ENCODE measurements at places on chromosomes 7 and 10. TPM values are rescaled to one million over a fixed set of nuclear protein-coding genes. Genes with fewer than 3 reads are reported as not detected.
A peak's percentile ranks its signal among the peaks of the same experiment; 100 is the strongest.

DNA sequence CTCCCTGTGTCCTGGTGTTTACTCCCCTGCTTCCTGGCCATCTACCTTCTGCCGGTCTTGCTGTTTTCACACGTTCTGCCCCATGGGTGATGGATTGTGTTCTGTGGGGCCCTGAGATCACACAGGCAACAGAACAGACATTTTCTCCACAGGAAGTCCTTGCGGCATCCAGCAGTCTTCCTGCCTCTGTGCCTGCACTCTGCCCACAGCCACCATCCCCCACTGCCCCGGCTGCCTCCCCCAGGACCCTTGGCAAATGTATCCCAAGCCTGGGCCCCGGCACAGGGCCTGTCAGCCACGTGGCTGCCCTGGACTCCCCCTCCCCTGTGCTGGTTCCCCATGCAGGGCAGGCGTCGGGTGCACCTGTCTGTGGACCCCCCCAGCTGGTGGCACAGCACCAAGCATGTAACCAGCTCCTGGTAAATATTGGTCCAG is 184.2 kb downstream of the WDR37 start:
- no peak for DNase-seq

DNA sequence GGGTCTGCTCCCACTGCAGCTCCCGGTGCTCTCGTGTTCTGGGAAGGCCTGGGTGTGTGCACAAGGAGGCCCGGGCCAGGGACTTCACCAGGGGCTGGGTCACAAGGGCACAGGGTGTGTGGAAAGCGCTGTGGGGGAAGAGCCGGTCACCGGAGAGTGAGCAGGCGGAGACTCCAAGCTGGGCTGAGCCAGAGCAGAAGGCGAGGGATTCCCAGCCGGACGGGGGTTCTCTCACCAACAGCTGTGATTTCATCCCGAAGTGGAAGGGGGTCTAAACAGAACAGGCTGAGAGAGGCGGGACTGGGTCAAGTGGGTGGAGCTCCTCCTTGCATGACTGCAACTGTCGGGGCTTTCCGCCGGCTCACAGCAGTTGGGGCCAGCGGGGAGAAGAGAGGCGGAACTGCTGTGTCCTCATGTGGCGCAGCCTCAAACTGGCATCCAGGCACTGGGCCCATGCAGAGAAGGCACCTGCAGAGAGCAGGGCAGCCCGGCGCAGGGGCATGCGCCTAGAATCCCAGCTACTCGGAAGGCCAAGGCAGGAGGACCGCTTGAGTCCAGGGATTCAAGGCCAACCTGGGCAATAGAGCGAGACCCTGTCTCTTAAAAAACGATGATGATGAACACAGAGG is 7.6 kb upstream of the ORAI2 start:
- DNase-seq: no peak

GRCh38 chr10:99366666-99367065 is 37.5 kb downstream of the CNNM1 start:
- no peak for DNase-seq

DNA sequence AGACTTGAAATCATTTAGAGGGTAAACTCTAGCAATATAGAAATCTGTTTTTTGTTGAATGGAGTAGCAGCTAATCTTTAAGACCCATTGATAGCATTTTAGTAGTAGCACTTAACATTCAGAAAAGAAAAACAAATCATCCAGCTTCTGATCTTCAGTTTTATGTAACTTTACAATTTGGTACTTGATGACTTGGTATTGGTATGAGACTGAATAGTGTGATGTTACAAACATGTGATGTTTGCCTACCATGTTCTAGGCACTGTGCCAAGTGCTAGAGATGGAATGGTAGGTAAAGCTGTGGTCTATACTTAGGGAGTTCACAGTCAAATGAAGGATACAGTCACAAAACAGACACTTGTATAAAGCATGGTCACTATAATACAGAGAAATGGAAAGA is 21.3 kb downstream of the ZEB1 start:
- DNase-seq: no peak

- no peak for DNase-seq
These were observed 50.8 kb upstream of the EGR2 start for GRCh38 chr10:62866941-62867340.

DNA sequence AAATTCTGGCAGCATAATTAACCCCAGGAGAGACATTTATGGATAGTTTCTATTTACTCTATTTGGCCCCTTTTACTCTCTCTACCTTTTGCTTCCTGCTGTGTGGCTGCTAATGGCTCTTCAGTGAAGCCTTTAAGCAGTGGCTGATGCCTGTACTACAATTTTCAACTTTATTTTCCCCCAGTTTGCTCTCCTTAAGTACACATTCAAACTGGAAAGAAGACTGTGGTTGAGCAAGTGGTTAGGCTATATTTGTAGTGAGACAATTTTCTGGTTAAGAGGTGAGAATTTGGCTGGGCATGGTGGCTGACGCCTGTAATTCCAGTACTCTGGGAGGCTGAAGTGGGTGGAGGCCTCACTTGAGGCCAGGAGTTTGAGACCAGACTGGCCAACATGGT is 8.5 kb upstream of the RSBN1L start:
- DNase-seq: no peak

- DNase-seq: no peak
These were observed 147.1 kb downstream of the RGS10 start for GRCh38 chr10:119395280-119396007.

DNA sequence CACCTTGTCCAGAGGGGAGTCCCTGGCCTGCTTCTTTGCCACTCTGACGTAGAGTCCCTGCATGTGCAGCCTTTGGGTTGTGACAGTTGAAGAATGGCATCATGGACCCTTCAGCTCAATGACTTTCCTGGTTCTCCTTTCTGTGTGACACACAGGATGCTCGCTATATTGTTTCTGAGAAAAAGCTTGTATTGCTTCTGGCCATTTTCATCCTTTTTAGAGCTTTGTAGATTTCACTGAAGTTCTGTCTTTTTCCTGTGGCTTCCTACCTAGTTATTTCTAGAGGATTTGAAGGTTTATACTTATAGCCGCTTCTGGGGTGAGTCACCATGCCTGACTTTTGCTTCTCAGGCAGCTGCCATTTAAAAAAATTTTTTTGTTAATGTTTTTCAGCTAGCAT is 27.0 kb downstream of the SND1 start:
- no peak for DNase-seq

DNA sequence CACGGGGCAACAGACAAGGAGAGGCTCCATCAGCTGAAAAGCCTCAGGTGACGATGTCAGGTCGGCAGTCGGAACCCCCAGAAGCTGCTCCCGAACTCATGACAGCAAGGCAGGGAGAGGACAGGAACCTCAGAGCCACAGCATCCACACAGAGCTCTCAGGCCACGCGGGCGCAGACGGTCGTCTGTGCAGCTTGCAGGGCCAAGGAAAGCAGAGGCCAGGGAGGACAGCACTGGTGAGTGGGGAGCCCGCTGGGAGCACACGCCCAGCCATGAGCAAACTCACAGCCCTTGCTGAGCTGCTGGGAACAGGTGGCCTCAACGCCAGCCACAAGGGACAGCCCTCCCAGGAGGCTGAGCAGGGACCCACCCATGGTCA is 138.9 kb downstream of the MAD1L1 start:
- DNase-seq: no peak

- DNase-seq: no peak
These were observed 39.8 kb downstream of the SEM1 start for GRCh38 chr7:96669812-96670211.

GRCh38 chr7:33487998-33488682 is 358.8 kb downstream of the BBS9 start:
- no peak for DNase-seq

GRCh38 chr10:114334301-114334700 is 70.0 kb downstream of the AFAP1L2 start:
- DNase-seq: no peak

DNA sequence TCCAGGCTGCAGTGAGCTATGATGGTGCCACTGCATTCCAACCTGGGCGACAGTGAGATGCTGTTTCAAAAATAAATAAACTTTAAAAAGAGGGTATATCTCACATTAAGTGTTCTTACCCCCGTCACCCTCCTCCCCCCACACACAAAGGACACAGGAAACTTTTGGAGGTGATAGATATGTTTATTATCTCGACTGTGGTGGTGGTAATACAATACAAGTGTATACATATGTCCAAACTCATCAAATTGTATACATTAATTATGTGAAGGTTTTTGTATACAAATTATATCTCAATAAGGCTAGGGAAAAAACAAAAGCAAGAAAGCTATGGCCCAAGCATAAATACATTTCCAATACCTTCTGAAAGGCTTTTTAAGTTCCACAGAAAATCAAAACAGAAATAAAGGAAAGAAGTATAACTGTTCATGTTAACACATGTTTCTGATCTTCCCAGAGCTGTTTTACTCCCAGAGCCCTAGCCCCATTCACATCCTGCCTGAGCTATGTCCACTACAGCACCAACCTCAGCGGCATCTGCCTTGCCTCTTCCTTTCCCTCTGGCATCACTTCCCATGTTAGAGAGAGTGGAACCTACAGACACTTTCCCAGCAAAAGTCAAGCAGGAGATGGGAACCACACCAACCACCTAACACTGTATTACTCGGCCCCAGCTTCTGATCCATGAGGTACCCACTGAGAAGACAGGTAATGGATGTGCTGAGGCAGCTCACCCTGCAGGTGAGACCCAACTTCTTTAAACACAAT is 48.1 kb downstream of the SGMS1 start:
- DNase-seq: no peak

- no peak for DNase-seq
These were observed 22.6 kb upstream of the PSAP start for GRCh38 chr10:71873582-71874211.

DNA sequence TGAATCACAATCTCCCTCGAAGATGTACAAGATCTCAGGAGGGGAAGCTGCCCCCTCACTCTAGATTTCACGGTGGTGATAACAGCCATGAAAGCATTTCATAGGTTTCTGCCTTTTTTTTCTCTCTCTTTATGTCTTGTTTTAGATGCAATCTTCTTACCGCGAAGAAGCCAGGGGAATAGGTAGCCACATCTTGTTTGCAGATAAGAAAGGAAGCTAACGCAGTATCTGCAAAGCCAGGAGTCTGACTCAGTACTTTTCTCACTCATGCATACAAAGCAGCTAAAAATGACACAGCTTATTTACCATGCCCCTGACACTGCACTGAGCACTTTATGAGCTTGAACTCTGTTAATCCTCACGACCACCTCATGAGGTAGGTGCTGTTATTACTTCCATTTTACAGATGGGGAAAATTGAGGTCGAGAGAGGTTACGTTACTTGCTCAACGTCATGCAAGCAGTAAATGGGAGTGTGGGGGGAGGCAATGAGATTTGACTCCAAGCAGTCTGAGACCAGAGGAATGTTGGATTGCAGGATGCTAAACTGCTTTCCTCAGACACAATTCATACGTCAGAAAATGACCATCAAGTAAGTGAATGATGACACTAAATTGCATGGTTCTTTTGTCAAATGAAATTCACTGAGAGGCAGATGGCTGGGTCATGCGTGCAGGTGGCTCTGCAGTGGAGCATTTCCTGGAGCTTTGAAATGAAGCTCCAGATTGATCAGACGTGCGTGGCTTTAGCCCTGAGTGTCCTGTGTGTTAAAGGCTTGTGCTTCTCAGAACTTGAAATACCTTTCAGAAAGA is 3.3 kb downstream of the MAP3K8 start:
- DNase-seq: no peak

GRCh38 chr7:3682028-3682710 is 381.1 kb downstream of the SDK1 start:
- DNase-seq: no peak

DNA sequence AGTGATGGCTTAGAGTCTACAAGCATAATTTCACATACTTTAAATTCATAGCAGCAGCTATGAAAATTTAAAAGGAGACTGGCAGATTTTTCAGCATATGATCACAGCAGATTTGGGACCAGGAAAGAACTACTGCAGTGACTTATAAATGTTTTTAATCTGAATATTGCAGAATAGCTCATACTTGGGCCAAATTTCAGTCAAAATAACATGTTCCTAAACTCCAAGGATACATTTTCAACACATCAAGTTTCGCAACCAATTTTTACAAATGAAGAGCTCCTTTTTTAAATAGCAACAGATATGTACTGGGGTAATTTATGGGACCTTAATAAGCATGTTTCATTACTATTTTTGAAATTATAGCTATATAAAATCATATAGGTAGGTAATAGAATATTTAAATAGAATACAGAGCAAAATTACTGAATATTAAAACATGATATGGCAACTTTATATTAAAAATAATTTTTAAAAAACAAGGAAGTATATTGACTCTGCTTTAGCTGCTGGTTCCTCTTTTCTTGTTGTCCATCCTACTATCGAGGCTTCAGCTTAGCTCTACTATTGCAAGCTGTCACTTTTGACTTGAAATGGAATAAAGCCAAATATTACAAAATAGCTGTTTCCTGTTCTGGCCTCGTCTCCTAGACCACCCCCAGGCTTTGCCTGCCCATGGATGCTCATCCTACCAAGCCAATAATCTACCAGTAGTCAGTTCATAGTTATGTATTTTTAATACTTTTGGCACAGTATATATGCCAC is 123.1 kb downstream of the NRBF2 start:
- no peak for DNase-seq

GRCh38 chr10:111127081-111127848 is 50.4 kb downstream of the ADRA2A start:
- no peak for DNase-seq

DNA sequence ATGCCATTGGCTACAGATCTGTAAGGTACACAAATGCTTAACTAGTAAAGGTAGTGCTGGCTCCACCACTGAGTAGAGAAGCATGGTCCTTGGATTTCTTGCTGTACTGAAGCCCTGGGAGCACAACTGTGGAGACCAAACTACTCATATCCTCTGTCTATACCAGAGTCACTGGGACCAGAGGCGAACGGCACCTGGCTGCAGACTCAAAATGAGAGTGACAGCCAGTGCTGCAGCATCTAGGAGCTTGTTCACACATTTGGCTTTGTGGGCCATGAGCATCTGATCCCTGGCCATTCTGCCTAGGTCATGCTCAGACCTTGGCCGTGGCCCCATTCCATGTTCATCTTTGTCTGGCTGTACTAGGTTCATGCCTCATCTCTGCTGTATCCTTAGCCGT is 31.9 kb downstream of the LRRC18 start:
- DNase-seq: no peak

- DNase-seq: peak; percentile 17
These were observed 63.6 kb upstream of the HGF start for GRCh38 chr7:81833401-81833800.

- DNase-seq: no peak
These were observed 321.3 kb upstream of the GALNT17 start for GRCh38 chr7:70810558-70811139.

Gene SPDYE2
- polyA plus RNA-seq: not detected

Gene FAM25A
- 1.4 TPM for polyA plus RNA-seq

Gene SCIN
- polyA plus RNA-seq: 0.09 TPM

Gene VIM
- 1,106 TPM for polyA plus RNA-seq

Gene ADGRA1
- polyA plus RNA-seq: not detected

Gene CRYGN
- not detected for polyA plus RNA-seq

Gene RBP3
- polyA plus RNA-seq: not detected

Gene SRGN
- 0.10 TPM for polyA plus RNA-seq

Gene DGKB
- polyA plus RNA-seq: not detected

Gene OR2A12
- polyA plus RNA-seq: not detected

Gene TMEM139
- 10.1 TPM for polyA plus RNA-seq

Data from foreskin keratinocyte (primary cell).